ENCODE measurements at places on chromosomes 7 and 10.

DNA sequence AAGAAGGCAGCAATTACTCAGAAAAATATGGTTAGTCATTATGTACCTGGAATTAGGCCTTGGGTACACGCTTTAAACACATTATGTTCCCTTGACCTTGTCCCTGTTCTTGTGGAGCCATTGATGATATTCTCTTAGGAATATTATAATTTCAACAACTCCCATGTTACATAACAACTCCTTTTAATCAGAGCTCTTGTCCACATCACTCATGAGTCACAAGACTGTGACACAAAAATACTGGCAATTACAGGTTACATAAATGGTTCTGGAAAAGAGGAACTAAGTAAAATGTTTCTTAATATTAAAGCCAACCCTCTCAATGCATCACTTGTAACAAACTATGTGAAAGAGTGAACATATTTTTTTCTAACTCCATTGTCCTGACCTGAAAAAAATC lies 143.8 kb upstream of the PCLO start:
- peak; percentile 2 for DNase-seq

GRCh38 chr7:86629-87028 lies 105.7 kb upstream of the FAM20C start:
- DNase-seq: no peak

DNA sequence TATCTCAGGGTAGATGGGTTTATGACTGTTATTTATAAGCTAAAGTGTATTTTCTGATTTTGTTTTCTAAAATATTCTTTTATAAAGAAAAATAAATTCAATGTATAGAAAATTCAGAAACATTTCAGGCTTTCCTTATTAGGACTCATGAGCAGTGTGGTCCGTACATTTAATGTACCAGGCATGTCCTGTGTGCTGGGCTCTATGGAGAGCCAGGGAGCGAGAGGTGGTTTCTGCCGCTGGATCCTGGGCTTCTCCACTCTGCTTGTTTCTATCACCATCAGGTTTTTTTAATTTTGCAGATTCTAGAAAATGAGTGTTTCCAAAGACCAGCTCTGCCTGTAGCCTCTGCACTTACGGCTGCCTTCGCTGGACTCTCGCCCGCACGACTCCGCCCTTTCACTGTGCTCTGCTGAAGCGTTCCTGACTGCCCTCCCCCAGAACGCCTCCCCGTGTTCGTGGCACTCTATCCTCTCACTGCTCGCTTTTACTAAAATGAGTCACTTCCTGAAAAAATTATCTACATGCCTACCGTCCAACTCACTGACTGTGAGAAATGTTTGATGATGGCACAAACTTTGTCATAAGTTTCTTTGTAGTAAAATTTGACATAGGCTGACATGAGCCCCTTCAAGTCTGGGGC lies 188.5 kb downstream of the ZMYND11 start:
- DNase-seq: peak; percentile 32

GRCh38 chr7:100444311-100445278 lies 8.3 kb upstream of the PPP1R35 start:
- peak; percentile 76 for DNase-seq

- no peak for DNase-seq
These were observed 302.7 kb downstream of the HDAC9 start for GRCh38 chr7:18798088-18798906.

GRCh38 chr10:99560277-99561126 lies 27.8 kb downstream of the NKX2-3 start:
- DNase-seq: peak; percentile 49

DNA sequence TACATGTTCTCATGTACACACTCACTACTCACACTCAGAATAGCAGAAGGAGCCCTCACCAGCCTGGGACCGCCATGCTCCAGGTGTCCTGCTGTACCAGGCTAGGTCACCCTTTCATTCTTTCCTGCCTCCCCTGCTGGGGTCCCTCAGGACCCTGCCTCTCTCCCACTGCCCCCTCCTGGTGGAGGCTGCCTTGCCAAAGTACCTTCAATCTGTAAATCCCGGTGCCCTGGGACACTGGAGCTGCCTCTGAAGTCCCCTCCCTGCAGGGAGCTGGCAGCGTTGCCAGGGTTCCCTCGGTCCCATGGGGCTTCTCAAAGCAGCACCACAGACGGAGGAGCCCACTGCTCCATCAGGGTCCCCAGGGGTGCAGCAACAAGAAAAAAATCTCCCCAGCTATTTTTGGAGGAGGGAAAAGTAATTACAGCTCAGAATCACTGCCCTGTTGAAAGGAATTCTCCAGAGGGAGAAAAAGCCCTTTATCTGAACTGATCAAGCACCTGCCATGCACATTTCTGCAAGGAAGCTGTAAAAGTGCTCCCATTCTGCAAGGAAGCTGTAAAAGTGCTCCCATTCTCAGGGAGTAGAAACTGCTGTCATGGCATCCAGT lies 259.9 kb downstream of the PTPRN2 start:
- DNase-seq: no peak

DNA sequence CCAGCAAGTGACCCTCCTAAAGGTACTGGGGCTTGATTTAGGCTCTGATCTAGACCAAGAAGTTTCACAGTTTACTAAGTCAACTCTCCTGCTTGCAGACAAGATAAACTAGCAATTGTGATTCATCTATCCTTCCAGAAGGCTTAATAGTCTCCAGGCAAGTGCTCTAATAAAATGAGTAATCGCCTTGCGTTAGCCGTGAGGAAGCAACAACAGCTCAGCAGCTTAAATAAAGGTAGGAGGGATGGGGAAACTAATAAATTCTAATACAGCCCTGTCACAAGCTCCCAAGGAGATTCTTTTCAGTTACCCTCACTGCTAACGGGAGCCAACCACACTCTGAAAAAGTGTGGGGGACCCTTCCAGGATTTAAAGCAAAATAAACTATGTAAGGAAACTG lies 48.4 kb downstream of the FRMD4A start:
- DNase-seq: no peak

DNA sequence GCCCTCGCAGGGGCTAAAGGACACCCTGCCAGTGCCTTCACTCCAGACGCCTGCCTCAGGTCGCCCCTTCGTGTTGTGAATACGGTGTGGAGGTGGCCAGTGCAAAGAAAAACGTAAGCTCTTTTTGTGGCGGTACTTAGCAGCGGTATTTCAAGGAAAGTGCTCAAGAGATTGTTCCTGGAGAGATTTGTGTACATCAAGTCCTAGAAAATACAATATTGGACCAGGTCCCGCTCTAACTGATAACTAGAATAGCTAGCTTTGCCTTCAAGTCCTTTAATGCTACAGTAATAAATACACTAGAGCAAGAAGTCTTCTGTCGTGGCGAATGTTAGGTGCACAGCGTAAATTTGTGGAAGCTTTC lies 689 bp downstream of the PLCE1 start:
- DNase-seq: no peak

DNA sequence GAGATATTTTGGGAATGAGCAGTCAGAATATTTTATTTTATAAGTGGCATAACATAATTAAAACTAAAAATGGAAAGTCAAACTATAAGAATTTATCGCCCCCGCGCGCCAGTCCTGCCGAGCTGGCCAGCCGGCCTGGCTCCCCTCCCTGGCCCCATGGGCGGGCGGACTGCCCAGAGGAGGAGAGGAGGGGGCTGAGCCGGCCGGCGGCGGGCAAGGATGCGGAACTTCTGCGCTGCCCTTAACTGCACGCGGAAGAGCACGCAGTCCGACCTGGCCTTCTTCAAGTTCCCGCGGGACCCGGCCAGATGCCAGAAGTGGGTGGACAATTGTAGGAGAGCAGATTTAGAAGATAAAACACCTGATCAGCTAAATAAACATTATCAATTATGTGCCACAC lies 96.8 kb downstream of the DKK1 start:
- no peak for DNase-seq

DNA sequence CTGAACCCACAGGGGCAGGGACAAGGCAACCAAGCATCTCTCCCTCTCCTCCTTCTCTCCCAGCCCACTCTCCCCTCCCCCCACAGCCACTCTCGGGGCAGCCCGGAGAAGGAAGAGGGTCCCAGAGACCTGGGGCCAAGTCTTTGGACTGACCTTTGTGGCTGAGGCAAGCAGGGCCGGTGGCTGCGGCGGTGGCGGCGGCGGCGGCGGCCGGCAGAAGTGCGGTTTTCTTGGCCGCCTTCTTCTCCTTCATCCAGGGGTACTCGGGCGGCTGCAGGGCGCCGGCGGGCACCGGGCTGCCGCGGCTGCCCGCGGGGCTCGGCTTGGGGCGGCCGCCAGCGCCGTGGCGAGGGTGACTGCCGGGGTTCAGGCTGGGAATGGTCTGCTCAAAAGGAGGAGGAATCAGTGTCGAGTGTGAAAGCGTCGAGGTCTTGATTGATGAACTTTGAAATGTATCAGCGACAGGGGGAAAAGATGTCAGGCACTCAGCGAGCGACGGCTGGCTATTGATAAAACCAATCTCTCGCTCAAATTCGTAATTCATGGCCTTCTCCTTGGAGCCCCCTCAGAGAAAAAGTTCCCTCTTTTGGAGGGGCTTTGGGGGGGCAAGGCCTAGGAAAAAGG lies 414 bp downstream of the HOXA2 start:
- no peak for DNase-seq

DNA sequence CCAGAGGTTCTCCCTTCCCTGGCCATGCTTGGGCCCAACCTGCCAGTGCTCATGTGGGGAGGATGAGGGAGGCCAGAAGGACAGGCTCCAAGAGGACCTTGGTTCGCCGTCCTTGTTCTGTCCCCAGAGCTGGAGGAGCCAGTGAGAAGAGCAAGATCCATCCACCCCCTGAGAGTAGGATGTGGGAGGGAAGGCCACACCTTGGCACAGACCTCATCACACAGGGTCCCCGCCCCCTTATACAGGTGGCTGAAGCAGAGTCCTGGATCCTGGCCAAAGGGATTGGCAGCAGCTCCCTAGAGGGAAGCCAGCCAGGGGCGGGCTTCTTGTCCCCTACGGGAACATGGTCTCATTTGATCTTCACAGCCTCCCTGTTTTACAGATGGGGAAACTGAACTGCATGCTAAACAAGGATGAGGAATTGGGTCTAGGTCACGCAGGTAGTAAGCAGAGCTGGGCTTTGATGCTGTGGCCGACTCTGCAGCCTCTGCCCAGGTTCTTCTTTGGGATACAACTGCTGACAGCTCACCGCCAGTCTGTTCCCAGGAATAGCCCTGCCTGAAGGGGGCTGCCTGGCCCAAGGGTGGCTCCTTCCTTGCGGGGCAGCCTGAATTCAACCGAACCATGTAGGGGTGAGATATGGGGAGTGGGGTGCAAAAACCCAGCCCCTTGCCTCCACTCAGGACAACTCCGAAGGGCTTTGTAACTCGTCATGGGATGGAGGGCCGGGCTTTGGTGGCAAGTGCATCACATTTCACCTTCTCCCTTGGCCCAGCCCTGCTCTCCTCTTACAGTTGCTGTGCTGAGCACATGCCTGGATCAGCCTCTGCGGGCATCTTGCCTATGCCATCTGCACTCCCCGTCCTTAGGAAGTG lies 62.2 kb upstream of the KDM7A start:
- DNase-seq: no peak

DNA sequence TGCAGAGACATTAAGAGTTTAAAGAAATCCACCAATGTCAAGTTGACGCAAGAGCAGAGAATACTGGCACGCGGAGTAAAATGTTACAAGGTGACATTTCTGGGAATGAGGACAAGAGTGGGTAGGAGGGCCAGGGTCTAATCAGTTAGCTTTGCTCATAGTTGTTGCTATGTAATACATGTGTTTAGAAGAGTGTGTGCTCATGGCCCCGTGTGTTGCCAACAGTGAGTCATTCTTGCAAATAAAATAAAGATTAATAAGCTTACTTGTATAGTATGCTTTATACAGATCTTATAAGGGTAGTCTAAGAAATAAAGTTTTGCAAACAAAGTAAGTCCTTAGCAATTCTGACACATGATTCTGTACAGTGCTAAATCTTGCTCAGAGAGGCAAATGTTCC lies 64.5 kb downstream of the DNMBP start:
- DNase-seq: no peak

DNA sequence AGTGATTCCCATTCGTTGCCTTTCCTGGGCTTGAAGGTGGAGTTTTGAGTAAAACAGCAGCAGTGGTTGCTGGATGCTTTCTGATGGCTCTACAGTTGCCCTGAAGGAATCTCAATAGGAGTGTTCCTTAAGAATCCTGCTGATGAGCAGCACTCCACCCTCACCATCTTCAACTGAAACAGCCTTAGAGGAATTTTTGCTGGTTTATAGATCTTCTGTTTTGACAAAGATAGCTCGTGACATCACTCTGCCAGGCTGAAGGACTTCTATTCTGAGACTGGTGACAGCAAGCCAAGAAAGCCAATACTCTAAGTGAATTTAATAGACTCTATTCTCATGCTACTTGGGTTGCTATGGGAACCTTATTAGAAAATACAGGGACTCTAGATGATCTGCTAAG lies 1014.7 kb downstream of the NRG3 start:
- no peak for DNase-seq

- DNase-seq: peak; percentile 42
These were observed 2.6 kb upstream of the PIK3CG start for GRCh38 chr7:106862317-106863089.

DNA sequence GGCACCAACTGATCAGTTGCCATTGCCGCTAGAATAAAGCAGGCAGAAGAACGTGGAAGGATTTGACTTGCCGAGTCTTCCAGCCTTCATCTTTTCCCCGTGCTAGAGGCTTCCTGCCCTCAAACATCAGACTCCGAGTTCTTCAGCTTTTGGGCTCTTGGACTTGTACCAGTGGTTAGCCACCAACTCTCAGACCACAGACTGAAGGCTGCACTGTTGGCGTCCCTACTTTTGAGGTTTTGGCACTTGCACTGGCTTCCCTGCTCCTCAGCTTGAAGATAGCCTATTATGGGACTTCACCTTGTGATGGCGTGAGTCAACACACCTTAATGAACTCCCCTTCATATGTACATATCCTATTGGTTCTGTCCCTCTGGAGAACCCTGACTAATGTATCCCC lies 57.3 kb upstream of the KCND2 start:
- DNase-seq: no peak

GRCh38 chr10:93512565-93512964 lies 16.2 kb downstream of the CEP55 start:
- DNase-seq: no peak

- DNase-seq: peak; percentile 59
These were observed 21.2 kb upstream of the PWWP2B start for GRCh38 chr10:132375795-132376297.

GRCh38 chr10:54576541-54576940 lies 224.5 kb downstream of the PCDH15 start:
- no peak for DNase-seq

GRCh38 chr10:17023386-17024298 lies 106.0 kb downstream of the CUBN start:
- DNase-seq: peak; percentile 94

DNA sequence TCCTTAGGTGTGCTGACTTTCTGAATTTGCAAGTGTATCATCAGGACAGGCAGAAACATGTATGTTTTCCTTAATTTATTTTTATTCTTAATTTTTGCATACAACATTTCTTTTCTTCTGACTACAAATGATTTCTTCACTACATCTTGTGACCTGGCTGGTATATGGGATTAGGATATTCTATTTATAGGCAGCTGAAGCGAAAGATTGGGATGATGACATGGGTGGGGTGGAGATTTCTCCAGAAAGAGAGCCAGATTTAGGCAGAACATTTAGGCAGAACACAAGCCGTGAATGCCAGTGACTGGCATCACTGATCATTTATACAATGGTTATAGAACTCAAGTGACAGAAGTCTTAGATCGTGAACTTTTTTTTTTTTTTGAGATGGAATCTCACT lies 256.7 kb downstream of the KLF6 start:
- no peak for DNase-seq

- DNase-seq: peak; percentile 3
These were observed 1.3 kb upstream of the CLDN12 start for GRCh38 chr7:90401989-90402388.
